ENCODE measurements at places on chromosomes 1 and 21. TPM values are rescaled to one million over a fixed set of nuclear protein-coding genes. Genes with fewer than 3 reads are reported as not detected.

Gene CYYR1
- 1.1 TPM for total RNA-seq

Gene SLAMF8
- 0.24 TPM for total RNA-seq

Gene CELA2A
- not detected for total RNA-seq

Gene FMO4
- total RNA-seq: 0.85 TPM

Gene GSTM3
- 24.1 TPM for total RNA-seq

Gene FAAP20
- total RNA-seq: 29.2 TPM

Gene RPTN
- total RNA-seq: 0.72 TPM

Gene LRRC40
- 17.1 TPM for total RNA-seq

Gene CR1
- total RNA-seq: not detected

Gene NME7
- total RNA-seq: 30.4 TPM

Gene OR2G6
- not detected for total RNA-seq

Gene LCE1C
- total RNA-seq: 0.24 TPM

Gene CCDC17
- 0.64 TPM for total RNA-seq

Gene HFM1
- not detected for total RNA-seq

Gene FCAMR
- 0.24 TPM for total RNA-seq

Gene TFF2
- not detected for total RNA-seq

All from tracheal epithelial cell (primary cell).